A172 (cell line): ENCODE measurements at places on chromosomes 5 and 9. TPM values are rescaled to one million over a fixed set of nuclear protein-coding genes. Genes with fewer than 3 reads are reported as not detected.

The MGAT4B gene
- total RNA-seq: 352 and 377 TPM in 2 replicates

The ANKRD34B gene
- not detected in 2 replicates for total RNA-seq

The ADAMTSL2 gene
- 0.12 and 0.16 TPM in 2 replicates for total RNA-seq

The NR6A1 gene
- 0.28 and 1.2 TPM in 2 replicates for total RNA-seq

The PTCD2 gene
- 17.3 and 21.2 TPM in 2 replicates for total RNA-seq

The RFESD gene
- 5.3 and 7.1 TPM in 2 replicates for total RNA-seq

The PAX5 gene
- 0.03 TPM in 1 of 2 replicates, not detected in the other for total RNA-seq

The OR13D1 gene
- total RNA-seq: not detected in 2 replicates

The NIM1K gene
- not detected in 2 replicates for total RNA-seq

The GPR151 gene
- total RNA-seq: not detected in 2 replicates

The SOWAHA gene
- not detected in 2 replicates for total RNA-seq

The ARSK gene
- total RNA-seq: 18.3 and 21.3 TPM in 2 replicates

The GFPT2 gene
- 42.0 and 50.5 TPM in 2 replicates for total RNA-seq

The RASGRF2 gene
- not detected in 2 replicates for total RNA-seq

The C5orf34 gene
- 13.0 and 18.8 TPM in 2 replicates for total RNA-seq

The B4GALT1 gene
- 15.2 and 19.8 TPM in 2 replicates for total RNA-seq

The C9orf43 gene
- 0.50 and 0.76 TPM in 2 replicates for total RNA-seq

The KLF4 gene
- total RNA-seq: 5.4 and 6.4 TPM in 2 replicates

The SH3GL2 gene
- 0.67 TPM in 1 of 2 replicates, not detected in the other for total RNA-seq

The TTC39B gene
- 2.8 and 3.7 TPM in 2 replicates for total RNA-seq

The DMRT2 gene
- not detected in 2 replicates for total RNA-seq
